ENCODE measurements at places on chromosomes 16 and 17.

DNA sequence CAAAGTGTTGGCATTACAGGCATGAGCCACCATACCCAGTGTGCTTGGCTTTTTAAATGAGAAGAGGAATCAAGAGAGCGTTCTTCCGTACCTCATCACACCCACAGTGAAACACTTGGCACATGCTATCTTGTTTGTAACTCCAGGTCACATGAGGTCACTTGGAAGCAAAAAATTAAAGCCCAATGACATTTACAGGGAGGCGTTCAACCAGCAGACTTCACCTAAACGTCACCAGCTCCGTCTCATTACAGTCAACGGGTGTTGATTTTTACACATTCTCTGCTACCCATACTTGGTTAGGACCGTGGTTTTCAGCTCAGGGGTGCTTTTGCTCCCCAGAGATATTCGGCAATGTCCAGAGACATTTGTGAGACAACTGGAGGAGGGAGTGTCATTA is 127.0 kb downstream of the XYLT1 start:
- no peak for DNase-seq

DNA sequence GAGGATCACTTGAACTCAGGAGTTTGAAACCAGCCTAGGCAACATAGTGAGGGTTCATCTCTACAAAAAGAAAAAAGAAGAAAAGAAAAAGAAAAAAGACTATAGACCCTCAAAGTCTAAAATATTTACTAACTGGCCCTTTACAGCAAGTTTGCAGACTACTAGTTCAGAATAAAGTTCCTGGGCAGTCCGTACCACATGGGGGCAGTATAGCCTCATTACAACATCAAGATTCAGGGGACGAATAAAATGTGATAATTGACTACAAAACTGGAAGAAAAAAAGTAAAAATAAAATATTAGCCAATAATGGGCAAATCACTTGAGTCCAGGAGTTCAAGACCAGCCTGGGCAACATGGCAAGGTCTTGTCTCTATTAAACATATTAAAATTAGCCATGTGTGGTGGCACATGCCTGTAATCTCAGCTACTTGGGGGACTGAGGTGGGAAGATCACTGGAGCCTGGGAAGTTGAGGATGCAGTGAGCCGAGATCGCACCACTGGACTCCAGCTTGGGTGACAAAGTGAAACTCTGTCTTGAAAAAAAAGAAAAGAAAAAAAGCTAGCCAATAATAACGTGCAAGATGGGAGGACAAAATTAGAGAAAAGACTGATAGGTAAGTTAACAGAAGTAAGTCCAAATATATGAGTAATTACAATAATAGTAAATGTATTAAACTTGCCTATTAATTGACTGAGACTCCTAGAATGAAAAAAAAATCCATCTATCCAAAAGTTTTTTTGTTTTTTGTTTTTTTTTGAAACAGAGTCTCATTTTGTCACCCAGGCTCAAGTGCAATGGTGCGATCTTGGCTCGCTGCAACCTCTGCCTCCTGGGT is 129.4 kb upstream of the SEC14L1 start:
- peak; percentile 88 for DNase-seq

DNA sequence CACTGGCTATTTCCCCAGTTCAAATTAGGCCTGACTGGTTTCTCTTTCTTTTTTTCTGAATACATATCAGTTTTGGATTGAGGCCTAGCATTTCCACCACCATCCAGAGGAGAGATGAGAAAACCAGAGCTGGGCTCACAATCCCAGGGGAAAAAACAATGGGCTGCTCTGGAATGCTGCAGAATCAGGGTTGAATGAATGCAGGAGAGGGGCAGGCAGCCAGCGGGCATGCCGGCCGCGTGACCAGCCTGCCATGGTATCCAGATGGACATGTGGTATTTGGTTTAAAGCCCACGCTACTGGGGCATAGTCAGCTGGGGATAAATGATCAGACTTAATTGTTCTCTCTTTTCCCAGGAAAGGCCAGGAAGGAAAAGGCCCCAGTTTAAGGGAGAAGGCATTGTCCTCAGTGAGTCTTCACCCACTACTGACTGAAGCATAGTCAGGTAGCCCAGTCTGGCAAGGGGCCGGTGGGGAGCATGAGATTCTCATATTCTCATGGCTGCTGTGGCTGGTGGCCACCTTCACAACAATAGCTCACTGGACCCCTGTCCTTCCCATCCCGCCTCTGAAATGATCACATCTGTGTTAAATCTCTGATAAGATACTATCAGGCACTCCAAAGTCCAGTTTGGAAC is 38.7 kb upstream of the RHOT1 start:
- no peak for DNase-seq

DNA sequence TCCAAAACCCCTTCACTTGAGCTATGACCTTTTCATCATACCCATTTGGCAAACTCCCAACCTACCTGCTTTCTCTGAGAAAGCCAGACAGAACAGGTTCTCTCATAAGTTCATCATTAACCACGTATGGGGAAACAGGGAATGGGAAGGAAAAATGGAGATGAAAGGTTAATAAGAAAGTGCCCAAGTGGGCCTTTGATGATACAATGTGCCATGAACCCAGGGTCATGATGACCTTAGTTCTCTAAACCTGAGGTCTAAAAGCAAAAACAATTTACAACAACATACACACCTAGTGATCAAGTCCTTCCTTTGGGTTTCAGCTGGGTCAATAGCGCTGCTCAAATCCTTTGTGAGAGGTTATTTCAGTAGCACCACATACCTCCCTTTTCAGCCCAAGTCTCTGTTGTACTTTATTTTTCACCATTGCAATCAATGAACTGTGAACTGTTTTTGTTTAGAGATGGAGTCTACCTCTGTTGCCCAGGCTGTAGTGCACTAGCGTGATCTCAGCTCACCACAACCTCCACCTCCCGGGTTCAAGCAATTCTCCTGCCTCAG is 14.5 kb upstream of the RANGRF start:
- no peak for DNase-seq

DNA sequence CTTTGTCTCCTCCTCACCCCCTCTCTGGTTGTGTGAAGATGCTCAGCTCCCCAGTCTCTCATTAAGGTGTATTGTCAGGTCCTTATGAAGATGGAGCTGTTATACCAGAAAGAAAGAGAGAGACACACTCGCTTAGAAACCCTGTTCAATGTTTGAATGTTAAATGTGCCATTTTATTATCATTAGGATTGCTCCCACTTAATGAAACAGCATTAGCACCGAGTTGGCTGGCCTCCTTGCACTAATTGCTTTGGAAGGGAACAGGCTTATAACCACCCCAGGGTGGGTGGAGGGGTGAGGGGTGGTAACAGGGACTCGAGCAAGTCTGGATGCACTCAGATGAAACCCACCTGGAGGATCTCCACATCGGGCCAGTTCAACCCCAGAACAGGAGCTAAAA is 14.4 kb downstream of the PIPOX start:
- DNase-seq: no peak

DNA sequence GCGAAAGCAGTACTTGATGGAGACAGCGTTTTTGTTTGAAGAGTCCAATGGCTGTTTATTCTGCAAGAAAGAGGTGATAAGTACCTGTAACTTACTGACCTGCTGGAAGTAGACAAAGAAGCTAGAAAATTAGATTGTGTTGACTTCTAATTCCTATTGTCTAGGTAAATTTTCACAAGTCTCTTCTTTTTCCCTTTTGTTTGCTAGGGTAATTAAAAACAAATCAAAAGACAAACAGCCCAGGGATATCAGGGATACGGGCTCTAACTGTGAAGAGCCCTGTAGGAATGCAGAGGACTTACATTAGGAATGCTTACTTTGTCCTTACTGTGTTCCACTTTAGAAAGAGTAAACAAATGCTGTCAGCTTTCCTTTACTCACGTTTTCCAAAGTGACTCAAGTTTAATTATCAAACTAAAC is 7.0 kb downstream of the PSME3IP1 start:
- DNase-seq: no peak

DNA sequence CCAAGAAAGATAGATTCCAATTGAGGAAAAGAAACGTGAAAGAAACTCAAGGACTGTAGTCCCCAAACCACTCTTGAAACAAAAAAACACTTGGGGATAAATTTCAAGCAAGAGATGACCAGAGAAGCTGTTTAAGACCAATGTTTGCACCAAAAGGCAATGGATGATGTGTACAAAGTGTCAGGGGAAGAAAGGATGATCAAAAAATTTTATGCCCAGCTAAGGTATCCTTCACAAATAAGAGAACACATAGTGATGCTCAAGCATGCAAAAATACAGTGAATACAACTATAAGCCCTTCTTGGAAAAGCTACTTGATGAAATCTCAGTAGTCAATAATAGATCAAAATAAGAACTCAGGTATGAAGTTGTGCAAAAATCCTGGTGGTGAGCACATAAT is 281.1 kb downstream of the CEP112 start:
- no peak for DNase-seq

DNA sequence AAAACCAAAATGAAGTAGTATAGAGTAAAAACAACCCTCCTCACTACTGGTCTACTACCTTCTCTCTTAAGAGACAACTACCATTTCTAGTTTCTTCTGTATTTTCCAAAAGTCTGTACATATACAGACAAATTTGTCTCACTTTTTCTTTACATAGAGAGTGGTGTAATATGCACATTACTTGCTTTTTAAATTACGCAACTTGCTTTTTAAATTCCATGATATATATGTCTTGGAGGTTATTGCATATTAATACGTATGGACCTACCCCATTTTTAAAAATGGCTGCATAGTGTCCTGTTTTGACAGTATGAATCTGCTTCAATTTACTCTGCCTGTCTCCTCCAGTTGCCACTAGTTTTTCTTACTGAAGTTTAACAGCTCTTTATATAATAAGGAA is 42.5 kb upstream of the AQP8 start:
- DNase-seq: no peak

DNA sequence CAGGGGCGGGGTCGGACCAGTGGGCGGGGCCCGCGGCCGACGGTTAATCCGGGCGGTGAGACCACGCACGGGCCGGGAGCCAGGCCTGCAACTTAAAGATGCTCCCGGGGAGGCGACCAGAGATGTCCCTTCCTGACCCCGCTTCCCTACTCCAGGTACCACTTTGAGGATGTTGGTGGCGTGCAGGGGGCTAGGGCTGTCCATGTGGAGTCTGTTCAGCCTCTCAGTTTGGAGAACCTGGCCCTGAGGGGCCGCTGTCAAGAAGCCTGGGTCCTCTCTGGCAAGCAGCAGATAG is 580 bp downstream of the RANGRF start:
- DNase-seq: no peak

DNA sequence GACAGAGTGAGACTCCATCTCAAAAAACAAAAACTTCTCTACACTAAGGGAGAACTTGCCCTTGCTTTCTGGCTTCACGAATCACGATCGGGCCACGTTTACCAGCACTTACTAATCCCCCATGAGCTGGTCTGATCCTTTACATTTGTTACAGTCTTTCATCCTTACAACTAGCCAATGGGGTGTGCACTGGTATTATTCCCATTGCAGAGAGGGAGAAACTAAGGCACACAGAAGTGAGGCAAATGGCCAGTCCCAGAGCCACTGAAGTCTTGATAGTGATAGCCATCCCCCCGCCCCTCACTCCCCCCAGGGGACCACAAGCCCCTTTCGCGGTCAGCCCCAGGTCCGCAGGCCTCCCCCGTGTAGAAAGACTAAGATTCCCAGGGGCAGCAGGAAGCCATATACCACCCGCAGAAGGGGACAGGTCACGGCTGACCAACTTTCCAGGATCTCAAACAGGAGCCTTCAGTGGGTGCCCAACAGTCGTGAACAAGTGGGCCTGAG is 868 bp downstream of the NATD1 start:
- no peak for DNase-seq

DNA sequence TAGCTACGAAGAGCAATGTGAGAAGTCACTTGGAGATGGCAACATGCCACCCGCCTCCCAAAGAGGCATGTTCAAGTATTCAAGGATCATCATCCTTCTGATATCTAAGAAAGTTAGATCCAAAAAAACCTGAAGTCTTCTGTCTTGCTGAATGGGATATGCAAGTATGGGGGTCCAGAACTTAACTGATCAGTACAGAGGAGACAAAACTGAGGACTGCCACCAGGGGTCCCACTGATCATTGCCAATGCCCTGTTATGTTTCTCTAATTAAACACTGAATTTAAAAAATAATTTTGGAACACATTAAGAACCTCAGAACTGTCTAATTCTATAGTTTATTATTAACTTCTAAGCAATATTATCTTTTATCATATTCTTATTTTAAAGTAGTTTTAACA is 99.7 kb downstream of the CDH8 start:
- peak; percentile 24 for DNase-seq

- no peak for DNase-seq
These were observed 34.1 kb downstream of the EEF2K start for GRCh38 chr16:22240023-22240710.

GRCh38 chr16:70750893-70751467 is 50.0 kb downstream of the VAC14 start:
- peak; percentile 90 for DNase-seq

DNA sequence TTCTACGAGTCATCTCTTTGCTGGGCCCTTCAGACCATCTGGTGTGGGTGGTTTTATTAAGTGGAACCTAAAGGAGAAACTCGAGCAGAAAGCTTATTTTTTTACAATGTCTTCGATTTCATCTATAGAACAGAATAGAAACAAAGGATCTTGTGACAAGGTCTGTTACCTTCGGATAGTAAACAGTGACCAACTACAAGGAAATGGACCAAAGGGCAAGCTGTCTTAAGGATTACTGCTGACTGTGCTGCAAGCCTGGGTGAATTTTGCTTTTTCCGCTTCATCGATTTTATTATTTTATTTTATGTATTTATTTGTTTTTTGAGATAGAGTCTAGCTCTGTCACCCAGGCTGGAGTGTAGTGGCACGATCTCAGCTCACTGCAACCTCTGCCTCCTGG is 348.9 kb upstream of the ERCC4 start:
- DNase-seq: no peak

GRCh38 chr17:77924757-77925336 is 33.7 kb upstream of the TNRC6C start:
- DNase-seq: no peak

DNA sequence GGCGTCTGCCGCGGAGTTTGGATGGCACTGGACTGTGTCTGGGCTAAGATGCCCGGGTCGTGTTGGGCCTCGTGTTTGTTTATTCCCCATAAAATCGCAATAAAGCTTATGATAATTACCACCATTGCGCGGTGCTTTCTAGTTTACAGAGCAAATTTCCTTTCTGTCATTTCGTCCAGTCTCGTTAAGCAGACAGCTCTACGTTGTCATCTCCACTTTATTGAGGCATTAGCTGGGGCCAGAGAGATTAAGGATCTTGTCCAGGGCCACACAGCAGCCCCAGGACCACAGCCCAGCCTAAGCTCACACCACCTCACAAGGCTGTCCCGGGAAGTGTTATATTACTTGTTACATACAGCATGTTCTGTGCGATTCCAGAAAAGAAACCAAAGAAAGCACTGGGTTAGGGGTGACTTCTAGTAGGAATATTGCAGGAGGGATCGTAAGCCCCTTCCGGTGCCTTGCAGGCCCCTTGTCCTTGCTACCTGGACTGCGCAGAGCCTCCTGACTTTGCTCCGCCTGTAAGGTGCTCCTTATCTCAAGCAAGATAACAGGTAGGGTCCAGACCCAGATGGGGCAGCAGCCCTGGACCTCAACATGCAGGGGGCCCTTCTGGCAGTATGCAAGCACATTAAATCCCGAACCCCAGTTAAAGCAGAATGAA is 6.3 kb downstream of the NOS2 start:
- DNase-seq: no peak
